ENCODE measurements at places on chromosomes 7 and 10.

DNA sequence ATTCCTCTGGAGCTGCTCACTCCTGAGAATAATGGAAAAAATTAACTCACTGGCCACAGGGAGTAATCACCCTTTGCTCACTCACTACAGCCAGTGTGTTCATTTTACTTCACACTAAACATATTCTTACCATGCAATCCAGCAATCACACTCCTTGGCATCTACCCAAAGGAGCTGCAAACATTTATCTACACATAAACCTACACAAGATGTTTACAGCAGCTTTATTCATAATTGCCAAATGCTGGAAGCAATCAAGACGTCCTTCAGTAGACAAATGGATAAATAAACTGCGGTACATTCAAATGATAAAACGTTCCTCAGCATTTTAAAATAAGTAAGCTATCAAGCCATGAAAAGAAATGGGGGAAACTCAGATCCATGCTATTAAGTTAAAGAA lies 34.2 kb upstream of the POM121L12 start:
- DNase-seq = no peak

DNA sequence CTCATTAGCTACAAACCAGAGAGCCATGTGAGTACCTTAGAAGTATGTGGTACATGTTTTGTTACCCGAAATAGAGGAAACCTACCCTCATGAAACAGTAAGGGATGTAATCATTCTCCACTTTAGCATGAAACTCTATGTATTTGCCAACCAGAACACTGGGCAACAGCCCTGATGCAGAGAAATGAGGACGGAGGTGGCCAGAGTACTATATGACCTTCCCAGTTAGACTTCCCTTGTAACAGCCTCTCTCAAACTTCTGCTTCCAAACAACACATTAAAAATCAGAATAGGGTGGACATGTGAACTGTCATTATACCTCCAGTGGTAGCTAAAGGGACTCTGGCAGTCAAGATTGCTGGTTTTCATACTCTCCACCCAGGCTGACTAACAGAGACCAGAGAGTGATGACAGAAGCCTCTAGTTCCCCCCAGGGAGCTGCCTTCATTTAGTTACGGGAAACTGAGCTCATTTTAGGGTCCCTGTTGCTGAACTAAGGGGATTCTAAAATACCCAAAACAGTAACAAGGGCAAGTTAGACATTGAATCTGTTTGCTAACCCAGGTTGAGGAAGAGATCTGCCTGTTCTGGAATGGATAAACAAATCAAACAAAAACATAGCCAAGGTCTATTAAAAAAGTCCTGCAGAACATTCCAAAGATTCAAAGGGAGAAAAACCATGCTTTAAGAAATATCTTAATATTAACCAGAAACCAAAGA lies 83.1 kb downstream of the VPS41 start:
- DNase-seq = no peak

DNA sequence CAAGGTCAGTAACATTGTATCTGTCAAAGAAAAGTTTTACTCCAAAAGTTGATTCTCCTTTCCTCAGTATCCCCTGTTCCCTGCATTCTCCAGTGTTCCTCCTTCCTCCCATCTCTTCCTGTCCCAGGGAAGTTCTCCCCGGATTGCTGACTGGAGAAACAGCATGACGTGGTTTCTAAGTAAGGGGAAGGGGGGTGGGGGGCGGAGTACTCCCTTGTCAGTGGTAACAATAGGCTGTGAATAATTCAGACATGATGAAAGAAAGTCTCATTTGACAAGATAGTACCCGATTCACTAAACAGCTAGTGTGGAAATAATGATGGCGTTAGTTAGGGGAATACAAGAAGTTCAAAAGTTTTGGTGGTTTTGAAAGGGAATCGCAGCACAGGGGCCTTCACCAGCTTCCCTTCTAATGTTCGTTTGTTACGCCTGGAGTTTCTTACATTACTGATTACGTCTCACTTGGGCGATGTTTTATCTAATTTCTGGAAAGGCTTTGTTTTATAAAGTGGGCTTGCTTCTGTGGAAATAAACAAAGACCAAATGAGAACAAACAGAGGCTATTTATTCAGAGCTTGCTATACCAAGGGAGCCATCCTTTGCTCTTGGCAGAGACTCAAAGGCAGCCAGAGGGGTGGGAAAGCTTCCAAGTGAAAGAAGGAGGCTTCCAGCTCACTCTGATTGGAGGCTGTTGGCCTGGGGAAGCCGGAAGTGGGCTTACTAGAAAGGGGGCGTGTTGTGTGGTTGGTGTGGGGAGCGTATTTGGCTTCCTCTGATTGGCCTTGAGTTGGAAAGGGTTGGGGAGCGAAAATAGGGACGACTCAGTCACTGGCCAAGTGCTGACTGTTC lies 453.7 kb downstream of the SDK1 start:
- DNase-seq = peak; percentile 93

GRCh38 chr7:139699640-139700504 lies 77.9 kb downstream of the HIPK2 start:
- no peak for DNase-seq

DNA sequence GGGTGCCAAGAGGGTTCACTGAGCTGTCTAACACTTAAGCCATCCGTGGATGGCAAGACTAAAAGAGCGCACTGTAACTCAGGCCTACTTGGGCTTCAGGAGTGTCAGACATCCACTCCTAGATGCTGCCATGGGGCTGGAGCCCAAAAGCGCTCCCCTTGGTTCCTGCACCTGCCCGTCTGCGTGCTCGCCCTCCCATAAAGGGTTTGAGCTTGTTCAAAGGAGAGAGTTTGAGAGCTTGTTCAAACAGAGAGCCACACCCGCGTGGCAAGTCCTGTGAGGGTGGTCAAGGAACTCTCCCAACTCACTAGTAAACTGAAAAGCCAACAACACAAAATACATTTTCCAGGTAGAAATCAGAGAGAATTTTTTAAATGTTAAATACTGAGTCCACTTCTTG lies 256.7 kb downstream of the SEMA3A start:
- no peak for DNase-seq

DNA sequence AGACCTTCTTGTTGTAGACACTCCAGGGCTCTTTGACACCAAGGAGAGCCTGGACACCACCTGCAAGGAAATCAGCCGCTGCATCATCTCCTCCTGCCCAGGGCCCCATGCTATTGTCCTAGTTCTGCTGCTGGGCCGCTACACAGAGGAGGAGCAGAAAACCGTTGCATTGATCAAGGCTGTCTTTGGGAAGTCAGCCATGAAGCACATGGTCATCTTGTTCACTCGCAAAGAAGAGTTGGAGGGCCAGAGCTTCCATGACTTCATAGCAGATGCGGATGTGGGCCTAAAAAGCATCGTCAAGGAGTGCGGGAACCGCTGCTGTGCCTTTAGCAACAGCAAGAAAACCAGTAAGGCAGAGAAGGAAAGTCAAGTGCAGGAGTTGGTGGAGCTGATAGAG lies 5.5 kb downstream of the GIMAP7 start:
- DNase-seq = no peak

- no peak for DNase-seq
These were observed 164.9 kb downstream of the NSUN6 start for GRCh38 chr10:18486438-18486837.

DNA sequence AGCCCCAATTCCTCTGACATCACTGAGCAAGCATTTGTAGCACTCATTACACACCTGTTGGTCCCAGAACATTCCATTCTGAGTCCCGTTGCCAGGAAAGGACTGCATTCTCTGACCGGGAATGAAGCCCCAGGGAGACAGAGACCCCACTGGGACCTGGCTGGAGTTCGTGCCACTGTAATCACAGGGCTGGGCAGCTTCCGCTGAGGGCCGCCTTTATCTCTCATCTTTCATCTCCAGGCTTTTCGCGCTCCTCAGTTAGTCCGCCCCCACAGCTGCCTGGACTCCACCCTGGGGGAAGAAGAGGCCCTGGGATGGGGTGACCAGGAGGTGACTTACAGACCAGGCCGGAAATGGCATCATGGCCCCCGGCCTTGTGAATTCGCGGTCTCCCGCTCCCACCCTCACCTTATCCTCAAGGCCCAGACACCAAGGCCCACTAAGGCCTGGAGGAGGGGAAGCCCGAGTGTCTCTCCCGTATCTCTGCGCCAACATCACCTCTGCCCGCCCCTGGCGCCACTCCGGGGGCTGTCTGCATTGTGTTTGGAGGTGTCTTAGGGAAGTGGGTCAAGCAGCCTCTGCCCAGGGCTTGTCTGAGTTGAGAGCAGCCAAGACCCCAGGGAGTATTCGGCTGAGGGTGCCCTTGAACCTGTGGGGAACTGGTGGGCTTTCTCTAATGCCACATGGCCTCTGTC lies 75.4 kb downstream of the PROSER2 start:
- no peak for DNase-seq

- DNase-seq = no peak
These were observed 91.2 kb upstream of the SEM1 start for GRCh38 chr7:96800824-96801223.

- no peak for DNase-seq
These were observed 482.6 kb downstream of the DNAJB6 start for GRCh38 chr7:157819455-157819807.
